ENCODE measurements at places on chromosomes 13 and 19. TPM values are rescaled to one million over a fixed set of nuclear protein-coding genes. Genes with fewer than 3 reads are reported as not detected.

MBD3L3 gene
- total RNA-seq, result not detected

PCSK4 gene
- 1.1 TPM for total RNA-seq

CBARP gene
- 3.1 TPM for total RNA-seq

NOTCH3 gene
- 0.22 TPM for total RNA-seq

ASF1B gene
- 22.9 TPM for total RNA-seq

SLC25A30 gene
- 32.7 TPM for total RNA-seq

SKA3 gene
- total RNA-seq, result 46.0 TPM

CRB3 gene
- not detected for total RNA-seq

GRK1 gene
- not detected for total RNA-seq
